A549 treated with Hydrocortisone at 1 μM for 4 hours (cell line): ENCODE measurements at places on chromosomes 4 and X. TPM values are rescaled to one million over a fixed set of nuclear protein-coding genes. Genes with fewer than 3 reads are reported as not detected.

The PRRG1 gene
- total RNA-seq = 3.9 to 6.6 TPM (median 5.5 TPM) in 5 replicates

The CXCR3 gene
- total RNA-seq = 0.08 to 0.09 TPM (median 0.09 TPM) in 4 of 5 replicates, not detected in the other

The FAM133A gene
- total RNA-seq = 0.68 to 0.92 TPM (median 0.78 TPM) in 5 replicates

The PAGE2B gene
- total RNA-seq = not detected in 5 replicates

The CT47B1 gene
- not detected in 5 replicates for total RNA-seq

The GPRASP3 gene
- 2.9 to 4.7 TPM (median 3.5 TPM) in 5 replicates for total RNA-seq

The MAGEB10 gene
- not detected in 5 replicates for total RNA-seq

The DRD5 gene
- total RNA-seq = 0.03 TPM in 1 of 5 replicates, not detected in the others

The LRIT3 gene
- 0.03 to 0.09 TPM (median 0.03 TPM) in 5 replicates for total RNA-seq

The HS6ST2 gene
- 0.05 to 0.17 TPM (median 0.12 TPM) in 5 replicates for total RNA-seq

The LANCL3 gene
- not detected in 5 replicates for total RNA-seq

The SHROOM3 gene
- total RNA-seq = 11.0 to 16.6 TPM (median 14.6 TPM) in 5 replicates

The DDIT4L gene
- 0.21 to 0.40 TPM (median 0.25 TPM) in 5 replicates for total RNA-seq

The HSFX3 gene
- not detected in 5 replicates for total RNA-seq

The GLRA3 gene
- total RNA-seq = 0.01 TPM in 1 of 5 replicates, not detected in the others
